SK-N-SH treated with all-trans-retinoic acid at 6 μM for 48 hours (cell line): ENCODE measurements at places on chromosomes 11 and 22.
A peak's percentile ranks its signal among the peaks of the same experiment; 100 is the strongest.

DNA sequence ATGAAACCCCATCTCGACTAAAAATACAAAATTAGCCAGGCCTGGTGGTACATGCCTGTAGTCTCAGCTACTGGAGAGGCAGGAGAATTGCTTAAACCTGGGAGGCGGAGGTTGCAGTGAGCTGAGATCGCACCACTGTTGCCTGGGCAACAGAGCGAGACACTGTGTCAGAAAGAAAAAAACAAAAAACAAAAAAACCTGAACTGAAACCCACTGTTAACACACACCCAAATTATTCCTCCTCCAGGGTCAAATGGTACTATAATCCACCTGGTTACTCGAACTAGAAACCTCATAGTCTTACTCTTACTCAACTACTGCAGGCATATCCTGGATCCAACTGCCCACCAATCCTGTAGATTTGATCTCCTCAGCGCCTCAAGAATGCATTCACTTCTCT is 35.5 kb downstream of the USP28 start:
- ATAC-seq: no peak

- no peak for ATAC-seq
Observed at GRCh38 chr11:126345283-126345682, 10.2 kb upstream of the ST3GAL4 start.

DNA sequence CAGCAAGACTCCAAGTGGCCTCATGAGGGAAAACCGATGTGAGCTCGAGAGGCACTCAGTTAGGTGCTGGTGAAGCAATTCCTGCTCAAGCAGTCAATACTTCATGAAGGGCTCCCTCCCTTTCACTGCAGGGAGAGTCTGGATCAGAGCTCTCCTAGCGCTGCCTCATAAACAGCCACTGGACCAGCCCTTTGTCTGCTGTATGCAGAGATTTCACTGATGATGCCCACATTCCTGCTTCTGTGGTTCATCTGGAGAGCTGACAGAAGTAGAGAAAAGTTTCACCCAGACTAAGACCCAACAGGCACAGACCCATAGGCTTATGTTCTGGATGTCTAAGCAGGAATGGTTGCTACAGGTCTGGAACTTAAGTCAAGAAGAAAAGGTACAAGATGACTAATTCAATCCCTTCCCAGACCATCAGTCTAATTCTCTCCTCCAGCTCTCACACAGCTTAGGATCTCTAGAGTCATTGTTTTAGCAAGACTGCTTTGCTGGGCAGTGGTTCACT is 4.0 kb downstream of the UCP2 start:
- no peak for ATAC-seq

DNA sequence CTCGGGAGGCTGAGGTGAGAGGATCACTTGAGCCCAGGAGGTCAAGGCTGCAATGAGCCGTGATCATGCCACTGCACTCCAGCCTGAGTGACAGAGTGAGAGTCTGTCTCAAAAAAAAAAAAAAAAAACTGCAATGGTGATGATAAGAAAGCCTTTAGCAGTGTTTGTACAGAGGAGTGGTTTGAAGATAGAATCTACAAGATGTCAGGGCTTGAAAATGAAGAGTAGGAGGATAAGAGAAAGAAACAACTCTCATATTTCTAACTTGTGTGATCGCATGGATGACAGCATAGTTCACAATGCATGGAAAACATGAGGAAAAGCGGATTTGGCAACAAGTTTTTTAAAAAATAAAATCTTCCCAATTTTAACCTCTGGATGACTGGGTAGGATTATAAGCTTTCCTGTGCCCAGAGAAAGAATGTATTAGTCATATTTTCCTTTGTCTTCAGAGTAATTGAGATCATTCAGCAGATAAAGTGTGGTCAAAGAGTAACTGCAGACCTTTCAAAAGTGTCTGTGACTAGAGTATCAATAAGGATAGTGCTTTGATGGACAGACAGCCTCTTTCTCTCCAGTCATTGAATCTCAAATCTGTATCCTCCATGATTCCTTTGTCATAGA is 328.1 kb downstream of the CASP12 start:
- peak; percentile 80 for ATAC-seq

GRCh38 chr11:64750361-64751054 is 6.6 kb upstream of the RASGRP2 start:
- no peak for ATAC-seq

DNA sequence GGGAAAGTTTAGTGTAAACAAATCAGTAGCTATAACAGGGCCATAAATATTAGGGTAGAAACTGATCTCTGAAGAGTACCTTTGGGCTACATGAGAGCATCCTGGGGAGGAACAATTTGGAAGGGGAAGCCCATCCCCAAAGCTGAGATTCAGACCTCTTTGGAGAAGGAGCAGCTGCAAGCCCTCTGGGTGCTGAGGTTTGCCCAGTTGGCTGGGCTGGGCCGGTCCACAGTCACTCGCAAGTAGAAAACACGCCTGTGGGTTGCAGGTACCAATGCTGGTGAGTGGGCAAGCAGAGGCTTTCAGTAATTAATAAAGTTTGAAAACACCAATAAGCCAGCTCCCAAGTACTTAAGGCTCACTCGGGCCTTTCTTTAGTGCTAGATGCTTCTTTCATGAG is 124.5 kb downstream of the ARHGAP8 start:
- no peak for ATAC-seq

DNA sequence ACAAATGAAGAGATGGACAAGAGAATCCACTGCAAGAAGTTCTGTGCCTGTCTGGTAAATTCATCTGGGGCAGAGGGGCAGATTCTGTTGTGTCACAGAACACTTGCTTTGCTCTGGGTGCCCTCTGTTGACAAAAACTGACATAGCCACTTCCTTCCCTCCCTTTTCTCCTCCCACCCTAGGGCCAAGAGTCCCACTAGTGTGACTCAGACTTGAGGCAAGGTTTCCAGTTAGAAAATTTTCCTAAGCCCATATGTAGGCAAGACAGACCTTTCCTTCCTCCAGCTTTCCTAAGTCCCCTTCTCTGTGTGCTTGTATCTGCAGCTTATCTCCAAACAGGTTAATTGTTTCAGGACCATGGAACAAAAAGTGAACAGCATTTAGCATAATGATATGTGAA is 106.8 kb downstream of the RBFOX2 start:
- peak; percentile 94 for ATAC-seq

- ATAC-seq: no peak
Observed at GRCh38 chr11:68008381-68009337, 1.5 kb upstream of the ALDH3B1 start.

DNA sequence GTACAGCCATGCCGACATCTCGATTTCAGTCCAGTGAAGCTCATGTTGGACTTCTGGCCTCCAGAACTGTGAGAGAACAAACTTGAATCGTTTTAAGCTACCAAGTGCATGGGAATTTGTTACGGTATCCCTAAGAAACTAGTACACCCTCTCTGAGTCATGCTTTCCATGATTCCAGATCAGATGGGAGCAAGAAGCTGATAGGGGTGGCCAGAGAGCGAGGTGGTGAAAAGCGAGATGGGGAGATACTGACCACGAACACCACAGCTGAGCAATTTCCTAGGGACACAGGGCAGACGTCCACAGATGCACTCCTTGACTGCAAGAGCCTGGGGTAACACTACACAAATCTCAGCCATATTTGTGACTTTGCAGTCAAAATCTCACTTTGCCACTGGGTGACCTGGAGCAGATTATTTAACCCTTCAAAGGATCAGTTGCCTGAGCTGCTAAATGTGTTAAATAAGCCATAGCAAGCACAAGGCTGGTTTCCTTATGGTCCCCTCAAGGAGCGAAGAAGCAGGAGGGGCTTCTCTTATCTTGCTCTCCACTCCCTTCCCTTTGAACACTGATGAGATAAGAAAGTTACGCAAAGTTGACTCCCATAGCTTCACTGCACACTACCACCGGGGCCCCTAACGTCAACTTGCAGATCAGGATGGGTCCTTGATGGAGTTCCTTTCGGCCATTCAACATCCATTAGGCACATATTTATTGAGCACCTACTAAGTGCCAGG is 22.6 kb upstream of the RCN1 start:
- ATAC-seq: no peak

DNA sequence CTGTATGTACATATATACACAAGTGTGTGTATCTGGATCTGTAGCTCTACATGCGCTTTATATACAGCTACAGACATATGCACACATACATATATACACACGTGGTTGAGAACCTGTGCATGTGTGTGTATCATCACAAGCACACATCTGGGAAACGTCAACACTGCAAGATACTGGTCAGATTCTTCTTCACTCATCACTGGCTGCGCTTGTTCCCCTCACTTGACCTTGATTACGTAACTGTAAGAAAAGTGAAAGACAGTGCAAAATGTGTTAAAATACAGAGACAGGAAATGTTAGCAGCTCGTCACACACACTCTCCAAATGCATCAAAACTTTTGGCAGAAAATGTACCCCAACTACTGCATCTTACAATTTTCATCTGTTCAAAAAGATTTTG is 51.9 kb upstream of the MN1 start:
- no peak for ATAC-seq

DNA sequence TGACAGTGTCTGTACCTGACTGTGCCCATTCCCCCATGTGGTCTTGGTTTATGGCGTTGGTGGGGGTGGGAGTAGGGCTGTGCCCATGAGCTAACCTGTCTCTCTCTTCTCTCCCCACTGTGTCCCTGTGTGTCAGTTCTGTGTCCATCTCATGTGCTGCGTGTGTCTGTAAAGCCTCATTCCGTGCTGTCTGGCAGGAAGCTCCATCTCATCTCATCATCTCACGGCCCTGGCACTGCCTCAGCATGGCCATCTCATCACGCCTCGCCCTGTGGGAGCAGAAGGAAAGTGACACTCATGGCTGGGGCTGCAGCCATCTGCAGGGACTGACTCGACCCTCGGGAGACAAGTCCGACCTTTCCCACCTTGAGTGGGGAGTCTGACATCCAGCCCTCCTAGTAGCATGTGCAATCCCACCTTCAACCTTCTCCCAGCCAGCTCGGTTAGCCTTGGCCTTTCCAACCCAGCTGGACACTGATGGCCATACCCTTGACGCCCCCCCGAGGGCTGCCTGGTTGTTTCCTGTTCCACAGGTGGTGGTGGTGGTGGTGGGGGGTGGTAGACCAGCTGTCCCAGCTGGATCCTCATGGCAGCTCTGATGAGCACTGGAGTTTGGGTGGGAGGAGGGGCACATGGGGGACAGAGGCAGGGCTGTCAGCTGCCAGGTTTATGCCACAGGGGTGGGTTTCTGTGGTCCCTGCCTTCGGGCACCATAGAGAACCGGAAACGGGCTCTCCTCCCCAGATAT is 19.0 kb downstream of the MYO18B start:
- ATAC-seq: no peak

GRCh38 chr11:102254047-102254446 is 63.2 kb upstream of the BIRC3 start:
- no peak for ATAC-seq

GRCh38 chr22:42632096-42632495 is 8.3 kb downstream of the ATP5MGL start:
- ATAC-seq: no peak

DNA sequence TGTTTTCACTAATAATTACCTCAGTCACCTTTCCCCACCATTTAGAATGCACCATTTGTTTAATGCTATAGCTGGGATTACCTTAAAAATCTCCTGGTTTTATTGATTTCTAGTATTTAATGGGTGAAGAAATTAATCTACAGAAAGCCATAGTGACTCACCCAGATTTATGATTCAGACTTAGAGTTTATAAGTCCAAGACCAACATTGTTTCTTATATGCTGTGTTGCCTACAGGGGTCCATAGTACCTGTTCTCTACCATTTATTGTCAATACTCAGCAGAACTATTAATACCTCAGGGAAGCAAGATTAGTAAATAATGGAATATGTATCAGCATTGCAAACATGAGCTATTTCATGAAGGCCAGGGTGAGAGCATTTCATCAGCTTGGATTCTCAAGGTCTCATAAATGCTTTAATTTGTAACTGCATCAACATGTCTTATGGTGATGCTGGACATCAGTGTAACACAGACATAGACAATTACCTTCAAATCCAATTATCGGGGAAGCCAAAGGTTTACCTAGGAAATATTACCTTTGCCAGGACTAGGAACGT is 8.0 kb upstream of the MS4A7 start:
- no peak for ATAC-seq

DNA sequence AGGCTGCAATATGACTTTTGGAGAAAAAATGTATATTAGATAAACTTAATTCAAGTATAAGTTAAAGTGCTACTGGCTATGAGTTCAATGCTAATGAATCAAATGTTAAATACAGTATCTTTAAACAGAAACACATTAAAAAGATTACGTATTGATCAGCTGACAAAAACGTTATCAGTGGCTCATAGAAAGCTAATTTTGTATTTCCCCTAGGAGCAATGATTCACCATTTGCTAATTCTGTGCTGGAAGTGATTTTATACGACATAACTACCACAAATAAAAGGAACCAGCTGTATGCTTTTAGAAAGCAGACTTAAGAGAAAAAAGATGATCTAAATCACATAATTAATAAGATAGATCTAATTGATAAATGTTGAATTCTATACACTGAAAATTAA is 43.6 kb downstream of the MRE11 start:
- no peak for ATAC-seq

- ATAC-seq: no peak
Observed at GRCh38 chr11:21631991-21632390, 560.9 kb upstream of the ANO5 start.

DNA sequence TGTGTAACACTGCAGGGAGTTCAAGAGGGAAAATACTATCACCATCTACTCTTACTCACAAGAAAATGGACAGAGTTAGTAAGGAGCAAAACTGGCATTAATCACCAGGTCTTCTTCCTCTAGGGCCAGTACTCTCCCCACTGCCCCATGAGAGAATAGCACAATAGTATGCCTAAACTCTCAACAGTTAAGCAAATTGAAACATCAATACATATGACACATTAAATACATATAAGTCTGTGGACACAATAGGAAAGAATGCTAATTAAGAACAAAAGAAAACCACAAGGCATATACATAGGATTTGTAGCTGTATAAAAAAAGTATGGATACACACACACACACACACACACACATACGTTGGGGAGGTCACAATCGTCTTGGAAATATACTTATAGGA is 197.9 kb upstream of the BDNF start:
- no peak for ATAC-seq

DNA sequence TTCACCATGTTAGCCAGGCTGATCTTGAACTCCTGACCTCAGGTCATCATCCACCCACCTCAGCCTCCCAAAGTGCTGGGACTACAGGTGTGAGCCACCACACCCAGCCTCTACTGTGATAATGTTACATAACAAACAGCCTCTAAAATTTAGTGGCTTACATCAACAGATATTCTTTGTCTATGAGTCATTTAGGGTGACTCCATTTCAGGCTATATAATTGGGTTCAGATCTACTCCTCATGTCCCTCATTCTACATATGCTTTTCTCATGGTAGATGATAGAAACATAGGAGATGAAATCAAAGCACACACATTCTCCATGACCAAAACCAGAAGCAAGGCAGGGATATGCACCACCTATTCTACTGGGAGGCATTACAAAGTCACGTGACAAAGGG is 72.7 kb downstream of the SIK2 start:
- ATAC-seq: no peak

GRCh38 chr11:106794058-106794457 is 224.2 kb downstream of the GUCY1A2 start:
- ATAC-seq: peak; percentile 96

- peak; percentile 100 for ATAC-seq
Observed at GRCh38 chr11:10735481-10736475, 15.3 kb upstream of the CTR9 start.
